ENCODE measurements at places on chromosomes 16 and 17. TPM values are rescaled to one million over a fixed set of nuclear protein-coding genes. Genes with fewer than 3 reads are reported as not detected.

DNA sequence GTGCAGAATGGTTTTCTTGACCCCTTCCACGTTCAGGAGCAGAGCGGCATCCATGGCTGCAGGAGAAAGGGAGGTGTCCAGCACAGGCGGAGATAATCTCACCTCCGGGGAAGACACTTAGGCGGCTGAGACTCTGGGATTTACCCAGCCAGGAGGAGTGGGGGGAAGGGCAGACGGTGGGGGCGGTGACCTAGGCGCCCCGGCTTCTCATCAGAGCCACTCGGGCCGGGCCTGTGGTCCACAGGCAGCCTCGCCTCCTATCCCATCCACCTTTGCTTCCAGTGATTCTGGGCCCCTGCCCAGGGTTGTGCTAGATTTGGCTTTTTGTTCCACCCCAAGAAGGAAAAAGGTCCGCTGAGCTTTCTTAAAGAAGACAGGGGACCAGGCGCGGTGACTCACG lies at the start of gene AIPL1:
Gene AIPL1 (minus strand): TSS at position 71 of the 400 bp plus-strand sequence. CDS start 17 bp downstream, at position 54.
- no peak for DNase-seq

GRCh38 chr16:84198401-84198800 lies 7.4 kb downstream of the ADAD2 start:
- DNase-seq, result no peak

GRCh38 chr17:20706751-20707373 lies 127.3 kb downstream of the CDRT15L2 start:
- no peak for DNase-seq

NT5C gene
- total RNA-seq, result 25.9 TPM

GRCh38 chr16:65106757-65107156 lies 15.1 kb downstream of the CDH11 start:
- DNase-seq, result no peak

DNAH17 gene
- not detected for total RNA-seq

GAS2L2 gene
- 0.08 TPM for total RNA-seq

GRCh38 chr16:49773534-49774475 lies 82.1 kb downstream of the ZNF423 start:
- DNase-seq, result no peak

GRCh38 chr17:74678541-74678940 lies 34.2 kb downstream of the CD300LF start:
- DNase-seq, result no peak

CDH11 gene
- 20.9 TPM for total RNA-seq

GRCh38 chr17:78106211-78106610 lies 22.3 kb downstream of the TMC6 start:
- DNase-seq, result no peak
